Activated CD4-positive, alpha-beta T cell treated with anti-CD3 and anti-CD28 coated beads, Interleukin-2, amount 50 U/mL, for 1 hour (primary cell): ENCODE measurements at places on chromosomes 7 and 10.
A peak's percentile ranks its signal among the peaks of the same experiment; 100 is the strongest.

- DNase-seq, result peak; percentile 60
These were observed 42.3 kb downstream of the NOC3L start for GRCh38 chr10:94320285-94320914.

- DNase-seq, result no peak
These were observed 63.0 kb downstream of the HDAC9 start for GRCh38 chr7:18558503-18558902.

- DNase-seq, result no peak
These were observed 485.1 kb downstream of the SEMA3D start for GRCh38 chr7:84701524-84702306.

DNA sequence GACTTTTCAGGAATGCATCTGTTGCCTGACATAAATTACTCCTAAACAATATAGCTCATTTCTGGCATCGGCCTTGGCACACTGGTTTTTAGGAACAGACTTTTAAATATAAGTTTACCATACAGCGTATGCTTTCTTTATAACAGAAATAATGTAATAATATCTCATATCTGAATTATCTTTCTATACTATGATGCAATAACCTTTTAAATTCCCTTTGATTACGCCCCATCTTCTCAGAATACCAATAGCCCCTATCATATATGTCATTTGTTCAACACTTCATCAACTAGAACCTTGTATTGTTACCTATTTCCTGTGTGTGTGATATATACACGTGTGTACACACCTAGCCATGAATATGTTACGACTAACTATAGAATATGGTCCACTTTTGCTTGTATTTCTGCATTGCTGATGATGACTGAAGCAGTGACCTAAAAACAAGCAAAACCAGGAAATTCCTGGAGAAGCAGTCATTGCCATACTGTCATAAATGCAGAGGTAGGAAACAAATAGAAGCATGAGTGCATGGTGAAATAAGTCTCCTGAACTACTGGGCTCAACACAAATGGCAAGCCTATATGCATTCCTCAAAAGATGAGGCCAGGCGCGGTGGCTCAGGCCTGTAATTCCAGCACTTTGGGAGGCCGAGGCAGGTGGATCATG is 618.4 kb upstream of the NRP1 start:
- no peak for DNase-seq

DNA sequence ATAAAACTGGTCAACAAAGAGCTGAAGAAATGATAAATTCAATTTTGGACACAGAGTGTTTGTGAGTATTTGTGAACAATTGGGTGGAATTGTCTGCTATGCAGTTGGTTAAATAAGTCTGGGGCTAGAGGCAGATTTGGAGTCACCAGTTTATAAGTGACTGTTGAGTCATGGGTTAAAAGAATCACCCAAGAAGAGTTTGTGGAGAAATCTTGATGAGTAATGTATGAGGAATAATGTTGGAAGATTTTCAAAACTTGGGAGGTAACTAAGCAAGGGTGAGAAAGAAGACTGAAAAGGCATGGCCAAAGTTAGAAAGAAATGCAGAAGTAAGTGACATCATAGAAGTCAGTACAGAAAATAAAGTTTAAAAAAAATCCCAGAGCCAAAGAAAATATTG is 750.7 kb downstream of the MAGI2 start:
- DNase-seq, result no peak

GRCh38 chr10:97090035-97090434 is 95.7 kb downstream of the SLIT1 start:
- DNase-seq, result no peak

- DNase-seq, result no peak
These were observed 203.6 kb downstream of the SH2D4B start for GRCh38 chr10:80741278-80741677.

GRCh38 chr10:122849090-122849489 is 3.4 kb upstream of the CUZD1 start:
- DNase-seq, result no peak

DNA sequence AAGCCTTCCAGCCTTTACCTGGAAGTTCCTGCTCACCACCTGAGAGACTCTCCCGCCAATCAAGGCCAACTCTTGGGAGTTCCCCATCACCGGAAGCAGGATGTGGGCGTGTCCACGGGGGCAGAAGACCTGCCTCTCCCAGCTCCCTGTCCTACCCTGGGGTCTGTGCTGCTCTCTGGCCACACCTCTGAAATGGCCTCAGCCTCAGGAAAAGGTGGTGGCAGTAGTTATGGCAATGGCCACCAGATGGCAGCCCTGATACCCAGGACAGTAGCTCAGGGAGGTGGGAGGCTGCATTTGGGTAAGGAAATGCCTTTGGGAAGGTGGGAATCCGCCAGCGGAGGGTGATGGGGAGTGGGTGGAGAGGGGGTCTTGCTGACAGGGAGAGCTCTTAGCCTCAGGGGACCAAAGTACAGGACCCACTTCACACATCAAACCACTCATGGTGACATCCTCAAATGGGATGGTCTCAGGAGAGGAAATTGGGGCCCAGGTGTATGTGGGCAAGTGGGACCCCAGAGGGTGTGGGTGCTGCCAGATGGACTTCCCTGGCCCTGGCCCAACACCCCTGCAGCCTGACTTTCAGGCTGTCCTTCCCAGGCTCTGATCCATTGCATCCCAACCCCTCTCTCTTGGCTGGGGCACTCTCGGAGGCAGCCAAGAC is 33.9 kb downstream of the KAZALD1 start:
- peak; percentile 68 for DNase-seq

DNA sequence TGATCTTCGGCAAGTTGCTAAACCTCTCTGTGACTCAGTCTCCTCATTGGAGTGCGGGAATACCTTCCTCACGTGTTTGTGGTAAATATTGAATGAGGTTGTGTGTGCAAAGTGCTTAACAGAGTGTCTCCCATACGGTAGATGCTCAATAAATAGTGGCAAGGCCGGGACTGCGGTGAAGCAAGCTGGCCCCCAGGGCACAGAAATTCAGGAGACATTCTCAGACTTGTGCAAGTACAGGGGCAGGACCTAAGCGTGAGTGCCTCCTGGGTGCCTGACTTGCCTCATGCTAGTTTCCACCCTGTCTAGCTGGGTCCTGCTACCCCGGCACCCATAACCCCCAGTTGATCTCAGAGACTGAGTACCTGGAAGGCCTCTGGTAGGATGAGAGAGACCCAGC is 97.8 kb downstream of the CDH23 start:
- DNase-seq, result no peak

GRCh38 chr7:158816271-158816670 is 13.0 kb downstream of the ESYT2 start:
- DNase-seq, result no peak
